ENCODE measurements at places on chromosomes 11 and 22.

DNA sequence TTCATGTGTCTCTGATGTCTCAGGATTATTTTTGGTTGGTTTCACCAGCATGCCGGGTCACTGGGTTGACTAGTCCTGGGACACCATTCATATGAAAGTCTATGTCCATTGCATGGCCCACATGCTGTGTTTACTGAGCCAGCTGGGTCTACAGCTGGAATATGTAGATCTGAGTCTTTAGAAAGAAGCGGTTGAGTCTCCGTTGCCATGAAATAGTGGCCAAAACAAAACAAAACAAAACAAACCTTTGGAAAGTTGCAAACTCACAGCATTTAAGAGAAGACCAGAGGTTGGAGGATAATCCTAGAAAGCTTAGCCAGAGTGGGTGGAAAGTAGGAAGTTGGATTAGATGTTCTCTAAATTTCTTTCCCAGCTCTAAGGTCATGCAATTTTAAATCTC is 191.8 kb upstream of the NTM start:
- DNase-seq: no peak

DNA sequence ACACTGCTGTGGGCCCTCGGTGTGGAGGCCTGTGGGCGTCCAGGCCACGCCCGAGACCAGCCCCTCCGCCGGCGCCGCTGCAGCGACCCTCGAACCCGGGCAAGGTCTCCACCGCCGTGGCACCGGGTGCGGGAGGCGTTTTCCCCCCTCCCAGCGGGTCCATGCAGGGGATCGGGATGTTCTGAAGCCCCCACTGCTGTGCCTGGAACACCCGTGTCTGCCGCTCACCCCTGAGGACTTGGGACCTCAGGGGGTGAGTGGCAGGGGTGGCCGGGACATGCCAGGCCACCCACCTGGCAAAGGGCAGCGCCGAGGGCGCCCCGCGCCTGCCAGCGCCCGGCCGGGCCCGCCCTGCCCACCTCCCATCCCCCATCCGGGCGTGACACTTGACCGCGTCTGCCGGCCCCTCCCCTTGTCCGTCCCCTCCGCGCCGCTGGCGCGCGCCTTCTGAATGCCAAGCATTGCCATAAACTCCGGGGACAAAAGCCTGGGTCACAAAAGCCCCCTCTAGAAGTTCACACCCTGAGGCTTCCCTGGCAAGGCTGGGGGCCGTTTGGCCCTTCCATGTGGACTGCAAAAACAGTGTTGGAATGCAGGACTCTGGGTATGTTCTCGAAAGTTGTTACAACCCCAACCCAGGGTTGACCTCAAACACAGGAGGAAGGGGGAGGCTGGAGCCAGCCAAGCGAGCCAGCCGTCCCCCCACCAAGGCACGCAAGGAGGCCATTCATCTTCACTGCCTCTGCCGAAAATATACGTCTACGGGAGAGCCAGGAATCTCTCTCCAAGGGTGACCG is 819 bp upstream of the KCNQ1OT1 start:
- peak; percentile 29 for DNase-seq

- DNase-seq: no peak
Measured at GRCh38 chr22:19772673-19773469, 12.3 kb downstream of the TBX1 start.

GRCh38 chr11:1777737-1778136 is 14.0 kb upstream of the CTSD start:
- no peak for DNase-seq

DNA sequence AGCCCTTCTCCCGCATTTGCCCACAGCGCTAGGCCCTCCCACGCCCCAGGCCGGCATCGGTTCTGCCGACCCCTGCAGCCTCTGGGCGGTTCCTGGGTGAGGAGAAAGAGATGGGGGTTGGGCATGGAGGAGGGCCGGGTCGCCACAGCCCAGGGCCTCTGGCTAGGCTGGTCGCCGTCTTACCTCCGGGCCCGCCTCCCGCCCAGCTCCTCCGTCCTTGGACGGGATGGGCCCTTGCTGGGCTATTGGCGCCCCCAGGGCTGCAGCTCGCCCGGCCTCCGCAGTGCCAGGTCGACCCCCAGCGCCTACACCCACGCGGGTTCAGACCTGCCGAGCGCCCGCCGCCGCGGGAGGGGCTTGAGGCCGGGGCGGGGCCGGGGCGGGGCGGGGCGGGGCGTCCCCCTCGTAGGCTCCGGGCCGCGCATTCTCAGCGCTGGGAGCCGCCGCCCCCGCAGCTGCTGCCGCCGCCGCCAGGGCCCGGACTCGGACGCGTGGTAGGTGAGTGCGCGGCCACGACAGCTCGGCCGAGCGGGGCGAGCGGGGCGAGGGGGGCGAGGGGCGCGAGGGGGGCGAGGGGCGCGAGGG is at the start of gene CD151:
TSS of gene CD151 (plus strand) at position 424 of the 585 bp plus-strand sequence. CDS start 3,118 bp downstream, outside the sequence.
- peak; percentile 59 for DNase-seq

- DNase-seq: no peak
Measured at GRCh38 chr11:77470971-77471370, 2.9 kb downstream of the PAK1 start.

- no peak for DNase-seq
Measured at GRCh38 chr11:113213549-113213948, 100.8 kb upstream of the TTC12 start.

Data from SK-MEL-5 (cell line).